ENCODE measurements at places on chromosomes 3 and 15.

- no peak for DNase-seq
Measured at GRCh38 chr3:72261566-72262564, 476.9 kb upstream of the PROK2 start.

- DNase-seq, result no peak
Measured at GRCh38 chr15:39539466-39539865, 41.4 kb upstream of the THBS1 start.

DNA sequence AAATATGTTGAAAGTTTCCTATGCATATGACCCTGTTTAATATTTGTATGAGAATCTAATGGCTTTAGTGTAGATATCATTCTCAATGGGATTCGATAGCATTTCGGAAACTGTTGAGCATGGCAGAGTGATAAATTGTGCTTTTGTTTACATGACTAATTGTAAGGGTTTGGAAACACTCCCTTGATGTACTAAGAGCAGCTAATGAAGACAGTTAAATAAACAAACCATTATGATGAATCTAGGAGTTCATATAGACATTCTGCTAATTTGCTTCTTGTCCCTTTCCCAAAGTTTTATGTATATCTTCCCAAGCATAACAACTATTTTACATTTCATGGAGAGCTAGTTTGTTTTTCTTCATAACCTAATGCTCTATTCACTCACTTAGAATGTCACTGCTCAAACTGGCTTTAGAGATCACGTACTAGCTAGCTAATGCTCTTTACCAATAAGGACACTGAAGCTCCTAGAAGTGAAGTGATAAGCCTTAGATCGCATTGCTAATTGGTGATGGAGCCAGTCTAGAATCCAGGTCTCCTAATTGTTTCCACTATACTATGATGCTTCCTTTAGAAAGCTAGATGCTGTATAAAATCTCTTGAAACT, 140.8 kb downstream of the TP63 start:
- DNase-seq, result no peak

DNA sequence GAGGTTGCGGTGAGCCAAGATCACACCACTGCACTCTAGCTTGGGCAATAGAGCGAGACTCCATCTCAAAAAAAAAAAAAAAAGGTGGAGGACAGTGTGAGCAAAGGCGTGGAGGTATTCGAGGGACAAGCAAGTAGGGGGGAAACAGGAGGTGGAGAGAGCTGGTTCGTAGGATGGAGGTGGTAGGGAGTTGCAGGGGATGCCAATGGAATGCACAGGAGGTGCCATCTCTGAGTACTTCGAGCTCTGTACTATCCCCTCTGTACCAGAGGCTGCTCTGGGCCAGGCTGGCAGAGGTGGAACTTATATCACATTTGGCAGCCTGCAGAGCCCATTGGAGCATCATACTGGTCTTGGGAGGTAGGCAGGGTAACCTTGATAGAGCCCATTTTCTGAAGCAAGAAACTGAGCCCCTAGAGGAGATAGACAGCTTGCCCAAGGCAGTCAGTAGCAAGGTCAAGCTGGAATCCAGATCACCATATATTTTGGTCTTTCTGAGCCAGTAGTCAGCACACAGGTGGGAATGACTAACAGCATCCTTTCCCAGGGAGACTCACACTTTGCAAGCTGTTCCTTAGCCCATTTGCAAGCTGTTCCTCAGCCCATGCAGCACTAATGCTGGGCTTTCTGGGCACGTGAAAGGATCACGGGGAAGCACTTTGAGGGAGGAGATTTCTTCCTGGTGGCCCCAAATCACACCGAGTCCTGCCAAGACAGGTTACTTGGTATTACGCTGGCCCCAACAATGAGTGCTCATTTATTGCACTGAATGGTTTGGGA, 9.2 kb upstream of the CCDC33 start:
- DNase-seq, result no peak

DNA sequence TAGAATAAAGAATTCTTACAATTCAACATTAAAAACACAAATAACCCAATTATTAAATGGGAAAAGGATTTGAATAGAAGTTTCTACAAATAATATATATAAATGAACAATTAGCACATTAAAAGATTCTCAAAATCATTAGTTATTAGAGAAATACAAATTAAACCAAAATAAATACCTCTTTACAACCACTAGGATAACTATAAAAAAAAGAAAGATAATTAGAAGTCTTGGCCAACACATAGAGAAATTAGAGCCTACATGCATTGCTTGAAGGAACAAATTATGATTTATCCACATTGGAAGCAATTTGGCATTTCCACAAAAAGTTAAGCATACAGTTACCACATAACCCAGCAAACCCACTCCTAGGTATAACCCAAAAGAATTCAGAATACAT, 502.3 kb upstream of the UBE2E2 start:
- no peak for DNase-seq

DNA sequence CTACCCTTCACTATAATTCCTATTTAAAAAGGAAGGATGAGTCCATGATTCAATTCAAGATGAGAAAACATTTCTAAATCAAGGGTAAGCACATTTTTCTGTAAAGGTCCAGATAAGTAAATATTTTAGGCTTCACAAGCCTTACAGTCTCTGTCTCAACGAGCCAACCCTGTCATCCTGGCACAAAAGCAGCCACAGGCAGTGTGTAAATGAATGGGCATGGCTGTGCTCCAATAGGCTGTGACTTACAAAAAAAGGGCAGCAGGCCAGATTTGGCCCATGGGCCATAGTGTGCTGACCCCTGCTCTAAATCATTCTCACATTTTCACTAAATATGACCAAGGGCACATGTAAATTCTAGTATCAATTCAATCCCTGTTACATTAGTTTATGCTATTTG, 200.4 kb downstream of the WNT5A start:
- DNase-seq, result no peak

DNA sequence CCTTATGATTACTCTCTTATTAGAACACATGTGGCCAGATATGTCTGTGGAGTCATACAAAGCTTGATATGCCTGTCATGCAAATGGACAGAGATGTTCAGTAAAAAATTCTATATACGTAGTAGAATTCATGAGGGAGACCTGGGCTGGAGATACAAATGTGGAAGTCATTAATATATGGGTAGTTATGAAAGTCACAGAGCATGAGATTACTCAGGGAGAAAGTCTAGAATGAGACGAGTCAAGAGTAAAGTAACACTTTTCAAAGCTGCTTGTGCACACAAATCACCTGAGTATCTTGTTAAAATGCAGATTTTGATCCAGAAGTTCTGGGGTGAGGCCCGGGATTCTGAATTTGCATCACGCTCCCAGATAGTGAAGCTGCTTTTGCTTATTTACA, 28.4 kb downstream of the OXSM start:
- DNase-seq, result no peak

GRCh38 chr3:9786825-9787669, 5.2 kb downstream of the TADA3 start:
- no peak for DNase-seq

- DNase-seq, result no peak
Measured at GRCh38 chr3:177352424-177352823, 155.1 kb upstream of the TBL1XR1 start.

DNA sequence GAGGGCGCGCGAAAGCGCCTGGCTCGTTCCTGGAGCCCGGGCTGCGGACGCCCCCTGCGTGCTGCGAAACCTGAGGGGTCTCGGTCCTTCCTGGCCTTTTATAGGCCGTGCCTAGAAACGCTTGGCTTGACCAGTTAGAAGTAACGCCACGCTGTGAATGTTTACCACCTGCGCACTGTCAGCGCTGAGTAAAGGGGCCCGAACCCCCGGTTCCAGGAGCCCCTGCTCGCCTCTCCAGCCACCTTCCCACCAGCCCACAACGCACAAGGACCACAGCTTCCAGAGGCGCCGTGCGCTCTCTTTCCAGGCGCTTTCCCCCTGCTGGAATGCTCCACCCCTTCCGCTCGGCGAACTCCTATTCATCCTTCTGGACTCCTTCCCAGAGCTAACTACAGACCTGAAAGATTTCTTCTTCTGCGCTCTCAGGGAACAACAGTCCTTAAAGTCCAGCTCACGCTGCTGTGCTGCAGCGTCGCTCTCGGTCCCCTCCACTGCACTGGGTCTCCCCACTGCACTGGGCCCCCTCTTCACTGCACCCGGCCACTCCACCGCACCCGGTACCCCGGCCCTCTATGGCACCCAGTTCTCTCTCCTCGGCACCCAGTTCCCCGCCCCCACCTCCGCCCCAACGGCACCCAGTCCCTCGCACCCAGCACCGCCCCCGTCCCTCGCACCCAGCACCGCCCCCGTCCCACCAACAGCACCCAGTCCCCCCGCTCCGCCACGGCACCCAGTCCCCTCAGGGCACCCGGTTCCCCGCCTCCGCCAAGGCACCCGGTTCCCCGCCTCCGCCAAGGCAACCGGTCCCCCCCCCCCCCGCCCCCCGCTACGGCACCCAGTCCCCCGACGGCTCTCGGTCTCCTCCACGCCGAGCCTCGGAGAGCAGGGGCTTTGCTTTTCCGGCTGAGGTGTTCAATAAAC, 69.8 kb downstream of the SQOR start:
- DNase-seq, result peak; percentile 51

DNA sequence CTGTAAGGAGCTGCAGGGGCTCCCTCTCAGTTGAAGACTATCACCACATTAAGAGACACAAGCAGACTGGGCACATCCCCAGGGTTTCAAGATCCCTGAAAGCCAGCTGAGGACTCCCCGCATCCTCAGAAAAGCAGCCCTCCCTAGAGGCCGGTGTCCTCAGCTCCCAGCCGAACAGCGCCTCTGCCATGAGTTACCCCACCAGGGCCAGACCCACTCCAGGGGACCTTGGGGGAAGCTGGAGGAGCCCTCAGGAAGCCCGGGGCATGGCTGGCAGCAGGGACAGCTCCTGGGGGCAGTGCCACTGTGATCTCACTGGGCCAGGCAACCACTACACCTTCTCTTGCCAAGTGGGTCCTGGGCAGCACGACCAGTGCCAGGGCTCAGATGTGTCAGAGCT, 8.1 kb downstream of the KLF15 start:
- no peak for DNase-seq

DNA sequence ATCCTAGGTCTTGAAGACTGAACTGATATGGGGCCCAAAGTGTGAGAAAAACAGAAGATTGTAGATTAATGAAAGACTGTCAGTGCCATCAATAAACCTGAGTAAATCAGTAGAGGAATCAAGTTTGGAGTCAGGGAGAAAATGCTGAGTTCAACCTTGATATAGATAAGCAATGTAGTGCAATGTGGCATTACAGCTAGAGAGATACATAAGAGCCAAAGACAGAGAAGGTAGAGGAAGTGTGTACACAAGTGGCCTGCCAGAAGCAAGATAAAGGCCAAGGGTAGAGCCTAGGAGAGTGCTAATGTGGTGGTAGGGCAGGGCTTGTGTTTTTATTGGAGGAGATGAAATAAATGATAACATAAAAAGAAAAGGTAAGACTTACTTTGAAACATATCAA, 26.0 kb upstream of the EID1 start:
- DNase-seq, result no peak

DNA sequence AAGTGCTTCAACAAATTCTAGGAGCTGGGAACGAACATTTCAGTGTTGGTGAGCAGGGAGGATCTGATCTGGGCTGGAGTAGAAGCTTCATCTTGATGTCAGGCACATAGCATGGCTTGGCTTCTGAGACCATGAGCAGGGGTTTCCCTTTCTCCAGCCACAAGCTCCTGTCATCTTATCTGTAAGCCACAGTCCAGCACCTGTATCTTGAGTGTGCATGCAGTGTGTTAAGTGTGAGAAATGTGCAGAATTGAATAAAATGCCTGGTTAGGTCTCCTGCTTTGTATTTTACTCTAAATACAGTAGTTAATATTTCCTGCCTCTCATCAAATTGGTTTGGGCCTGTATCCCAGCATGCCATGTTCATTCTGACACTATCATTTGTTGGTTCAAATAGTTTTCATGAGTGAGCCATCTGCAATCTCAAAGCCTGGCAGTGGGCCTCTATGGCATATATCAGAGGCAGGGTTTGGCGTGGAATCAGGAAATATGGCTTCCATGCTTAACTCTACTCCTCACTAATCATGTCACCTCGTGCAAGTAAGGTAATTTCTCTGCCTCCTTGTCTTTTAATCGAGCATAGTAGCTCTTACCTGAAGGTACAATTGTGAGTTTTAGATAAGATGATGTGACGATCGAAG, 43.3 kb downstream of the TLNRD1 start:
- DNase-seq, result no peak

- DNase-seq, result no peak
Measured at GRCh38 chr3:56855856-56856512, 54.2 kb upstream of the ARHGEF3 start.

GRCh38 chr15:97082830-97083229, 752.3 kb downstream of the NR2F2 start:
- no peak for DNase-seq

GRCh38 chr15:38308797-38309196, 56.2 kb downstream of the SPRED1 start:
- DNase-seq, result no peak

Data from Panc1 (cell line).